ENCODE measurements at places on chromosomes 11 and 22. TPM values are rescaled to one million over a fixed set of nuclear protein-coding genes. Genes with fewer than 3 reads are reported as not detected.

The CHRM4 gene
- total RNA-seq: 0.29 TPM

The IZUMO1R gene
- not detected for total RNA-seq

The CHADL gene
- total RNA-seq: 0.19 TPM

The FGF4 gene
- not detected for total RNA-seq

The KRTAP5-8 gene
- not detected for total RNA-seq

The PNPLA5 gene
- 0.45 TPM for total RNA-seq

The SLC22A9 gene
- not detected for total RNA-seq

The IFITM10 gene
- 12.6 TPM for total RNA-seq

The GGTLC2 gene
- total RNA-seq: not detected

The MN1 gene
- 0.11 TPM for total RNA-seq

The C22orf31 gene
- not detected for total RNA-seq

The PIWIL4 gene
- 0.52 TPM for total RNA-seq

DNA sequence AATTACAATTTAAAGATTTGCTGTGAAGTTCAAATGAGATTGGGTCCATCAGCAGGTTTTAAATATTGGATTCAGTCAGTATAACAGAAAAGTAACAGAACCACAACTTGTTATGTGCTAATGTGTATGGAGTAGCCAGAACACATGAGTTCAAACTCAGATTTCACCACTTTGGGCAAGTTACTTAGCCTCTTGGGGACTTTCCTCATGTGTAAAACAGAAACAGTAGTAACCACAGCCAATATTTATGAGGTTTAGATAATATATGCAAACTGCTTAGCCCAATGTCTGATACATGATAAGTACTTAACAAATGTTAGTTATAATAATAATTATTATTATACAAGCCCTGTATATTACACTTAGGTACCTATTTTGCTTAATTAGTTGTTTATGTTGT is 21.8 kb upstream of the SLC5A12 start:
- DNase-seq: no peak

DNA sequence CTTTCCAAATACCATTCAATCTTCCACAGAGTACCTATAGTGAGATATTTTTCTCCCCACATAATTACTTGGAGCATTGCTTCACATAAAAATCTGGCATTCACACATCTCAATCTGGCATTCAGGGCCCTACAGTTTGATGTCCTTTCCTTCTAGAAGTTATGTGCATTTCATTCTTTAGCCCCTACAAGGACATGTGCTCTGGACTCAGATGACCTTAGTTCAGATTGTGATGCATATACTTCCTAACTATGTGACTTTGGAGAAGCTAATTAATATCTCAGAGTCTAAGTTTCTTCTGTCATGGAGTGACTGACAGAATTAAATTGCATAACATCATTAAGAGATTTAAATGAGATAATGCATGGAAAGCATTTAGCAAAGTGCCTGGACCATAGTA is 25.9 kb upstream of the PRSS23 start:
- DNase-seq: no peak

GRCh38 chr11:134686460-134687061 is 274.5 kb upstream of the B3GAT1 start:
- no peak for DNase-seq

DNA sequence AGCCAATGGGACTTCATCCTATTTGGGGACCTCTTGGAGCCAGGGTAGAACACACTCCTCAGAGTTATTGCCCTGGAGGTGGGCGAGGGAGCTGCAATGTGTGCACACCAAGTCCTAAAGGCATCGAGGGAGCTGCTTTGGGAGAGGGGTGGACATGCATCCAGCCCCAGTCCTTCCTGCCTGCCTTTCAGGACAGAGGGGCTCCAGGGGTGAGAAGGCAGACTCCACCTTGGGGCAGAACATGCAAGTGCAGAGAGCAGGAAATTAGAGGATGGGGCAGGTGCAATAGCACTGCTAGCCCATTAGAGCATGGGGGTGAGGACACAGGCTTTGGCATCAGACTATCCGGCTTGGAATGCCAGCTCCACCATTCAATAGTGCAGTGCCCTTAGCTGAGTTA is 288.5 kb downstream of the OPCML start:
- no peak for DNase-seq

DNA sequence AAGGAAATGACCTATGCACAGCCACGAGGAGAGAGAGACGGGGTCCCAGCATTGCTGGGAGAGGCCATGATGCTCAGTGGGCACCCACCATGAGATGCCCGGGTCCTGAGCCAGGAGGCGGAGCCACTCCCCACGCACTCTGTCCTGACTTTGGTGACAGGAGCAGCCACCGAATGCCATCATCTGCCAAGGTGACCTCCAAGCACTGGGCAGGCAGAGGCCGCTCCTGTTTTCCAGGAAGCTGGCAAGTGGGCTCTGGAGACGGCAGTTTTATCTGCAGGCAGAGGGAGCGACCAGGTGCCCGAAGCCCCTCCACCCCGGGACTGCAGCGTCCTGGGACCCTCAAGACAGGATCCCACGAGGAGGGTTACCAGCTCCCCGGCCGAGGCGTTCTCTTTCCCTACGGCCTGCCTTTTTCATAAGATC is 453.9 kb downstream of the BRD1 start:
- DNase-seq: no peak

GRCh38 chr11:123654566-123655081 is at the start of gene SCN3B:
Gene SCN3B (minus strand): TSS chr11:123654624. CDS start chr11:123653801, 823 bp downstream.
- peak; percentile 8 for DNase-seq

DNA sequence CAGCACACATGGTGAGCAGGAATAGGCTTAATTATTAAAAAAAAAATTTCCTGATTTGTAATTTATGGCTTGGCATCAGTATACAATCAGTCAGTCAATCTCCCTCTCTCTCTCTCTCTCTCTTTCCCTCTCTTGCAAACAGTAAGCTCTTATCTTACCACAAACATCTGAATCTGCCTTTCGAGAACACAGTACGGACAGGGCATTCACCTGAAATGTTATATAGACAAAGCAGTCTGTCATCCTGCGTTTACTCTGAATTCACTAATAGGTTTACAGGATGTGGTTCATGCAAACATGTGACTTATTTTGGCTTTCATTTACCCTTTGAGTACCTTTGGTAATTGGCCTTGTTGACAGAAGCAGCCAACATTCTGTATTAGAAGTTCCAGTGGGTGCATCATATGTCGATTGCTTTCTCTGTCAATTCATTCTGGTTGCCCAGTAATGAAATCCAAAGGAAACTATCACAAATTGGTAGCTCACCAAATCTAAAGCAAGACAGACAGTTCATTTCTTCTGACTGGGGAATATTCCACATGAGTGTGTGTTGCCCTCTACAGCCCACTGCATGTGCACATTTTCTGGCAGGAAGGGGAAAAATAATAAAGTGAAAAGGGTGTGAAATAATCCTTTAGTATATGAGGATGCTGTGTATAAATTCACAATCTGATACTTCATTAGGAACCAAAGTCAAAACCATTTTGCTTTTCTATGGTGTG is 1058.2 kb downstream of the LRRC4C start:
- no peak for DNase-seq

DNA sequence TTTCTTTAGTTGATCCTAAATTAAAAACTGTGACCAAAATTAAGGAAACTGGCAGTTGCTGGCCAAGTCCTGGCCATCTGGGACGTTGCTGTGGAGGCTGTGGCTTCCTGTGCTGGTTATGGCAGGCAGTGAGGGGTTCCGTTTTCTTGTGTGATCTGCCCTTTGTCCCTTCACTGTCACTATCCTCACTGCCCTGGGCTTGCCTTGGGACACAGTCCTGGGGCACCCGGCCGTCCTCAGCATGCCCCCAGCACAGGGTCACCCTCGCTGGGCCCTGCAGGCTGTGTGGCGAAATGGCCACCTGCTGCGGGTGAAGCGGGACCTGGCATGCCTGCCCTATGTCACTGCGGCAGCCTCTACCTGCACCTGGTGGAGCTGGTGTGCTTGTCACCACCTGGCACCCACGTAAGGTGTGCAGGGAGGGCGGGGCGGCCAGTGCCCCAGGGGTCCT is 52.5 kb upstream of the SLC22A12 start:
- DNase-seq: no peak

- no peak for DNase-seq
Observed at GRCh38 chr11:45285930-45286632, at the start of gene SYT13. Gene SYT13 (minus strand): TSS chr11:45286341. CDS start chr11:45286207, 134 bp downstream.

DNA sequence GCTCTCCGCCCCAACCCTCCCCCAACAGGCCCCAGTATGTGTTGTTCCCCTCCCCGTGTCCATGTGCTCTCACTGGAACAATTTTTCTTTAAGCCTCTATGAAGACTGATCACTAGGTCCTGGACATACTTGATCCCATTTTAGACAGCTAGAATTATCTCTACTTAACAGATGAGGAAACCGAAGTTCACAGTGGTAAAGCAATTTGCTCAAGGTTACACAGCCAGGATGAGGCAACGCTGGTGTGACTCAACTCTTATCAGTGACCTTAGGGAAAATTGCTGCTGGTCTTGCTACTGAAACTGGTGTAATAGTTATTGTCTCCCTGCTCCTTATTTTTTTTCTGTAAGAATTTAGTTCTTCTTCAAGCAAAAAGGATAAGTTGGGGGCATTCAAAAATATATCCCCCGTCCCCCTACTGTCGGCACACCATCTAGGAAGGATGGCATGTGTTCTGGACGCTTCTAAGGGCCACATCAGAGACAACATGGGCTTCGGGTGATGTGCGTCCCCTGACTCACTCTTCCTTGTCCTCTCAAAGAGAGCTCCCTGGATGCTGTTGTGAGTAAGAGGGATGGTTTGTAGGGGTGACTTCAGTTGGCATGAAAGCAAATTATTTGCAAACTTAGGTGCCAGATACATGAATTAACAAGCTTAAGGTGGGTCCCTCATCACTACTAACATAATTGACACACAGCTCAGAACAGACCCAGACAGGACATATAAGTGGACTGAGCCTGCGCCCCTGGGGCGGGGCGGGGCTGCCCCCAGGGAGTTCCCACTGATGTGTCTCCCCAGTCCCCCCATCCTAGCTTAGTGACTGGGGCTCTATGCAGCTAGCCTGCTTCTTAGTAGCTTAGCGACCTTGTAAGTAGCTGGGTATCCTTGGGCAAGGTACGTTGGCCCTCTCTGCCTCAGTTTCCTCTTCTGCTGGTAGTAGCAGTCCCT is 23.6 kb upstream of the ALX4 start:
- DNase-seq: peak; percentile 23

- DNase-seq: no peak
Observed at GRCh38 chr11:3120071-3120792, 44.9 kb downstream of the OSBPL5 start.

- no peak for DNase-seq
Observed at GRCh38 chr11:120391292-120391691, 55.1 kb downstream of the ARHGEF12 start.

GRCh38 chr22:29617922-29618629 is 14.6 kb downstream of the NF2 start:
- DNase-seq: no peak

GRCh38 chr22:23158516-23159290 is 13.4 kb downstream of the RAB36 start:
- DNase-seq: no peak

DNA sequence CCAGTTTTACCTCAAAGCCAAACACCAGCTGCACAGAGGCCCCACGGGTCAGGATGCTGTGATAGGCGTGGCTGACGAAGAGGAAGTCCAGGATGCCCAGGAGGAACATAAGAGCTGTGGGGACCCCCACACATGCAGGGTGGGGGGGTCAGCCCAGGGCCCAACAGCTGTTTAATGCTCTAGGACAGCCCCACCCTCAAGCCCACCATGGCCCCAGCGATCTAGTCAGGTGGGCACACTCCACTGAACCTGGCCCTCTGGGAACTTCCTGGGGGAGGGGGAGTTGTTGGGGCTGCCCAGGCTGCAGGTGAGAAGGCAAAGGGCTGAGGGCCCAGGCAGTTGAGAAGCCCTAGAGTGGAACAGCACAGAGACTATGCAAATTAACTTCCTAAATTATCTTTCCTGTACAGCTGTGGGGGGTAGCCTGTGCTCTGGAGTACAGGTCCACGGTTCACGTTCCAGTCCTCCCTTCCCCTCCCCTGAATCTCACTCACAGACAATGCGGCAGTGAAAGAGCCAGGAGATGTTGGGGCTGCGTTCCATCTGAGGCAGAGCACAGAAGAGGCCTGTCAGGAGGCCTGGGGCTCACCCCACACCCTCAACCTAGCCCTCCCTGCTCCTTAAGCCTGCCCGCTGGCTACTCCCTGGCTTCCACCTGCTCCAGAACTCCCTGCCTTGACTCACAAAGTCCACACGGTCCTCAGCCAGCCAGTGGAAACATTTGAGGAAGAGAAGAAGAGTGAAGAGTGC is 1.9 kb downstream of the SYVN1 start:
- DNase-seq: no peak

- DNase-seq: peak; percentile 12
Observed at GRCh38 chr22:44184006-44184405, 3.3 kb downstream of the PARVG start.

DNA sequence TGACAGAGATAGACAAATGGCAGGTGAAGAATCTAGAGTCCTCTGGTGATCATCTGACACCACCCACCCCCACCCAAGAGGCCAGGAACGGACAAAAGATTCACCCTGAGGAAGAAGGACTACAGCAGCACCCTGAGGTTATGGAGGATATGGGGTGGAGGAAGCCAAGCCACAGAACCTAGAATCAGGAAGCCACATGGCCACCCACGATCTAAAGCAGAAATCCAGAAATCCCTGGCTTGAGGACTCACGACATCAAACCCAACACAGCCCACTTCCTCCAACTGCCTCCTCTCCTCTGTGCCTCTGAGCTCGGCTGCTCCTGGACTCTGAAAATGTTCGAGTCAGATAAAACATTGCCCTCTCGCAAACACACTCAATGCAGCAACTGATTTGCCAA is 364.3 kb downstream of the SHANK2 start:
- no peak for DNase-seq

- DNase-seq: no peak
Observed at GRCh38 chr22:38953091-38953490, 4.3 kb upstream of the APOBEC3A start.

- DNase-seq: peak; percentile 81
Observed at GRCh38 chr11:32213223-32213622, 122.3 kb downstream of the RCN1 start.

GRCh38 chr11:9616858-9617257 is 43.4 kb downstream of the WEE1 start:
- DNase-seq: no peak

DNA sequence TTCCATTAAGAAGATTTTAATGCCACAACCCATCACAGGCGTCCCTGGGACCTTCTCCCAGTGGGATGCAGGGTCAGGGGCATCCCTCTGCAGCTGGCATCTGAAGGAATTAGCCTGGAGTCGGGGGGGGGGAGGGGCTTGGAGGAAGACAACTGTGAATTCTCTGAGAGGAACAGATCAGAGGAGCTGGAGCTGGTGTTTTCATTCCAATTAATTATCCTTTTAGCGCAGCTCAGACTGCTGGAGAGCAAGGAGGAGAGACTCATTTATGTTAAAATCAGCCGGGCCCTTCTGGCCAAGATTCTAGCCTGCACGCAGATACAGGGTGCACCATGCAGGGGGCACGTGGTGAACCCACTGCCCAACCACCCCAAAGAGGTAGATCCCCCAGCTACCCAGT is 116.2 kb downstream of the CHST1 start:
- DNase-seq: no peak

DNA sequence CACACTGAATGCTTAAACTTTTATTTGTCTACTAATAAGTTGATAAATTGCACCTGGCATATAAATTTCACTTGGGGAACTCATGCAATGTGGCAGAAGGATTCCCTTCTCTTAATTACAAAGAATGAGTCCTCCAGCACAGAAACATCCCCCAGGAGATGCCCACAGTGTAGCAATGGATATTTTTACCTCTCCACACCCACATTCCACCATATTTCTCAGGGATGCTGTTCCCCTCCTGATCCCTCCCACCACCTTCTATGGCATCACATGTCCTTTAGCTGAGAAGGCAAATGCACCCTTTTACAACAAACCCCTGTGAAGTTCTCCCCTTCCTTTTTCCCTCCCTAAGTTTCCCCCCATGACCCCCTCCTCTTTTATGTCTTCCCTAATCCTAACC is 56.1 kb upstream of the UBASH3B start:
- no peak for DNase-seq

GRCh38 chr11:11403763-11404725 is 51.0 kb upstream of the CSNK2A3 start:
- no peak for DNase-seq

Data from LHCN-M2 (cell line).